ENCODE measurements at places on chromosomes 5 and 9.

DNA sequence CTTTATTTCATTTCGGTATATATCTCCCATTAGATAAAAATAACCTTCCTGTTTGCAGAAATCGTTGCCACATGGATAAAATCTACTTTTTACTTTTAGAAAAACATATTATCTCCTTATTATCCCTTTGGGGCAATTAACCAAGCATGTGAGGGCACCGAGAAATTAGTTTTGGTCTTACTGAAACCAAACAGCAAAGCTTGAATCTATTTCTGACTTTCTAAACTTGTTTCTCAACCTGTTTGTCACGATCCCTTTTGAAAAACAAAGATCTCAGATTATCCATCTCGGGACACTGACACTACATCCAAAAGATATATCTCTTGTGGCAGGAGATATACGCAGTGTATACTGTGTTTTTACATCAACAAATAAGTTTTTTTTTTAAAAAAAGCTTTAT, 2.3 kb downstream of the TUT7 start:
- no peak for DNase-seq

GRCh38 chr5:118806571-118806970, 181.8 kb downstream of the DTWD2 start:
- no peak for DNase-seq

DNA sequence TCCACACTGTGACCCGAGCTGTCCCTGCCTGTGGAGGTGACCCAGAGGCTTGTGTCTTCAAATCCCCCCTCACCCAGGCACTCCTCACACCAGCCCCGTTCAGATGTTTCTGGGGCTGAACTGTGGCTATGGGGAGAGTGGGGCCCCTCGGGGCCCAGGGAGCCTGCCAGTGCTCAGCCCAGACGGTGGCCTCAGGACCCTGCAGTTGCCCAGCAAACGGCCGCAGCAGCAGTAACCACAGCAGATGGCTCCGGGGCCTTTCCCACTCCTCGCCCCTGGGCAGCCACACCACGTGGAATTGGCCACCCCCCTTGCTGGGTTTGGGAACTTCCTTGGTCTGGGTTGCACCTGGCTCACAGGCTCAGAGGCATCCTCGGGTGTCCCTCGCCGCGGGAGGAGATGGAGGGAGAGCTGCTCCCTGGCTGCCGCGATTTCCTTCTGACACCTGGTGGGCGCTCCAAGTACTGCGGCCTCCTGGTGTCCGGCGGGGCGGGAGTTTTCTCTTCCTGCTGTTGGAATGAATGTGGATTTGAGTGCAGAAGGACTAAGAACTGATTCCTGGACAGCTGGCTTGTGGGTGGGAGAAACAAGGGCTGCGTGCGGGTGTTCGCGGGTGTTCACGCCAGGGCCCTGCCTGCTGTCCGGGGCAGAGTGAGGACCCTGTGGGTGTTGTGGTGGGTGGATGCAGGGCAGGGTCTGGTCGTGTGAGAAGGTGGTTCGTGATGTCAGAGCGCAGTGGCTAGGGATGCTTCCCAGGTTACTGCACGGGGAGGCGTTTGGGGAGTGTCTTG, 97.5 kb downstream of the COL5A1 start:
- DNase-seq, result peak; percentile 79

- no peak for DNase-seq
Observed at GRCh38 chr5:32500181-32500580, 55.6 kb upstream of the ZFR start.

GRCh38 chr9:110777196-110777875, 108.7 kb downstream of the MUSK start:
- no peak for DNase-seq

GRCh38 chr9:95086564-95086955, 230.9 kb downstream of the FANCC start:
- no peak for DNase-seq

DNA sequence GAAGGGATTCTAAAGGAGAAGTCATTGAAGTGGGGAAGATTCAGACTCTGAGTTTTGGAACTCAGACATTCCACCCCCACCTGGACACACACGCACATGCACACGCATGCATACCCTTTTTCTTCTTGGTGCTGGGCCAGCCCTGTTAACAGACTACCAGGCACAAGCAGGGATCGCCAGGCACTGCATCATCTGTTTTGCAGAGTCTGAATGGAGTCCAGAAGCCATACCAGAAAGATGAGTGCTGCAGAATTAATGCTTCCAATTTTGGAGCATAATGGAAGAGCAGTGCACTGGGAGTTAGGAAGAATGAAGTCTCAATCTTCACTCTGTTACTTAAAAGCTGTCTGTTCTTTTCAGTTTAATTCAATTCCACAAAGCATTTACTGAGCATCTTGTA, 95.5 kb downstream of the PDE8B start:
- DNase-seq, result no peak

DNA sequence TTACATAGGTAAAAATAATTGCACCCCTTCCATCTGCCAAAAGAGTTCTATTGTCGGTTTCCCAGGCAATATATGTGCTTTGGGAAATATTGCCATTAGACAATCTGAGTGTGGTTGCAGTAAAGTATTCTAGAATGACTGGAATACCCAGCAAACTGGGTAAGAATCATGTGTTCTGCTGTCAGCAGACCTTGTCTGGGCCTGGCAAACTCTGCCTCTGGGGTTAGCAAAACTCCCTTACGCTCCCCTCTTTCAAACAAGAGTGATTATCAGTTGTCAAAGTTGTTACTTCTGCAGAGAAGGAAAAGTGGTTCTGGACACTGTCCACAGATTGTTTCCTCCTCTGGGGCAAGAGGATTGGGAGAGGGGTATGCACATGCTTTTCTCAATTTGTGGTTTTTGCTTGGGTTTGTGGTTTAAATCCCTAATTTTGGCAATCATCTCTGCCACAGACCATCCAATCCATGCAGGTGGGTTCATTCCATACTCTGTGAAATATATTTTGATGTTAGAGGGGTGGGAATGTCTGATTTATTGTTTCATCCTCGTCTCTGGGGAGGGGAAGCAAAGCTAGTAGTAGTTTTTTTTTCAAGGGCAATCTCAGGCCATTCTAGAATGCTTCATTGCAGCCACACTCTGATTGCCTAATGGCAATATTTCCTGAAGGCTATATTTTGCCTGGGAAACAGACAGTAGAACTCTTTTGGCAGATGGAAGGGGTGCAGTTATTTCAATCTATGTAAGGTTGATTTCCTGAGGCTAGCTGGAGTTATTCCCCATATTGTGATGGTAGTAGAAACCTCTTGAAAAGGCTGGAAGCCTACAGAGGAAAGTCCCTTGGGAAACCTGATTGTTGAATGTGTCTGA, 24.0 kb upstream of the TNFSF15 start:
- DNase-seq, result no peak

GRCh38 chr5:58153255-58153654, 306.6 kb downstream of the PLK2 start:
- DNase-seq, result no peak

GRCh38 chr5:73160239-73160671, 12.7 kb upstream of the TMEM174 start:
- DNase-seq, result no peak

DNA sequence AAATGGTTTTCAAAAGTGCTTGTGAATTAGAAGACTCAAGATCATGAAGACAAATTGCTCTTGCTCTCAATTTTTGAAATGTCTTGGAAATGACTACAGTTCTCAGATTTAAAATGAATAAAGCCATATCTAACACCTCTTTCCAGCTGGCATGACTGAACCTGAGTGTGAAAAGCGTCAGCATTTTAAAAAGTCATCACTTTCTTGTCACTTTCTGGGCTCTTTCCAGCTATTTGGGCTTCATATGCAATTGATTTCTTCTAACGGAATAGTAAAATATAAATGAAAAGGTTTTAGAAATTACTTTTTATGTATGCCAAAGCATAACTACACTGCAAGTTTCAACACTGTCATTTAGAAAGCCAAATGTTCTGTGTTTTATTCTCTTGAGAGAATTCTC, 2.3 kb downstream of the GPR21 start:
- DNase-seq, result no peak

GRCh38 chr5:66779528-66779927, 183.3 kb downstream of the MAST4 start:
- DNase-seq, result no peak

DNA sequence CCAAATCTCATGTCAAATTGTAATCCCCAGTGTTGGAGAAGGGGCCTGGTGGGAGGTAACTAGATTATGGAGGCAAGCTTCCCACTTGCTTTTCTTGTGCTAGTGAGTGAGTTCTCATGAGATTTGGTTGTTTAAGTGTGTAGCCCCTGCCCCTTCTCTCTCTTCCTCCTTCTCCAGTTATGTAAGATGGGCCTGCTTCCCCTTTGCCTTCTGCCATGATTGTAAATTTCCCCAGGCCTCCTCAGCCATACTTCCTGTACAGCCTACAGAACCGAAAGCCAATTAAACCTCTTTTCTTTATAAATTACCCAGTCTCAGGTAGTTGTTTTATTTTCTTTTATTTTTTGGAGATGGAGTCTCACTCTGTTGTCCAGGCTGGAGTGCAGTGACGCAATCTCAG, 18.2 kb upstream of the TXNDC8 start:
- no peak for DNase-seq

GRCh38 chr5:114055318-114056184, 306.3 kb upstream of the KCNN2 start:
- DNase-seq, result no peak

GRCh38 chr5:110884005-110884404, 145.2 kb downstream of the SLC25A46 start:
- DNase-seq, result no peak

GRCh38 chr5:96070622-96071225, 109.1 kb upstream of the ELL2 start:
- no peak for DNase-seq

DNA sequence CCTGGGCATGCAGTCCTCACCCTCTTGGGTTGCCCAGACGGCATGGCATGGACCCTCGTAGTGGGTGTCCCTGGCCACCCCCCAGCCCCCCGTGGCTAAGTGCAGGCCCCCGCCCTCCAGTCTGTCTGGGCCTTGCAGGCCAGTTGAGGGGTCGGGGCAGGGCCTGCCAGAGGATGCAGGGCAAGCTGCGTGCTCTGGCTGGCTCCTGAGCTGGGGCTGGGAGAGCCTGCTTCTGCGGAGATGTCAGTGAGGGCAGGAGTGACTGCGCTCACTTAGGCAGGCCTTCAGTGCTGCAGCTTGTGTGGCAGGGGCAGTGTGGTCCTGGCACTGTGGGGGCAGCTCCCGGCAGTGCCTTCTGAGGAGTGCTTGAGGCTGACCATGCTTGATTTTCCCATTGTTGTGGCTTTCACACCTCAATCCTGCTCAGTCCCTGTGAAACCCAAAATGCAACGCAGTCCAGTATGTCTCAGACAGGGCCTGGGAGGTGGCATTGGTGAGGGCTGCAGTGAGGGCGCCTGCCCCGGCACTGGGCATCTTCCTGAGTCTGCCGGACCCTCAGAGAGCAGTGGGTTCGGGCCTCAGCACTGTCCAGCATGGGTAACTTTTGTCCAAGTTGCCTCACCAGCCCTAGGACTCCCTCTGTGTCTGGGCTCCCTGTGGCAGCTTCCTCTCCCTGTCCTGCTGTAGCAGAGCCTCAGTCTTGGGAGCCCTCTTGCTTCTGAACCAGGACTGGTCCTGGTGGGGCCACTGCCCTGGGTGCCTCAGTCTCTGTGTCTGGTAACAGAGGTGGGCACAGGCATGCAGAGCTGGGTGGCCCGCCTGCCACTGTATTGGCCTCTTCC, 93.0 kb downstream of the PHF2 start:
- DNase-seq, result no peak

DNA sequence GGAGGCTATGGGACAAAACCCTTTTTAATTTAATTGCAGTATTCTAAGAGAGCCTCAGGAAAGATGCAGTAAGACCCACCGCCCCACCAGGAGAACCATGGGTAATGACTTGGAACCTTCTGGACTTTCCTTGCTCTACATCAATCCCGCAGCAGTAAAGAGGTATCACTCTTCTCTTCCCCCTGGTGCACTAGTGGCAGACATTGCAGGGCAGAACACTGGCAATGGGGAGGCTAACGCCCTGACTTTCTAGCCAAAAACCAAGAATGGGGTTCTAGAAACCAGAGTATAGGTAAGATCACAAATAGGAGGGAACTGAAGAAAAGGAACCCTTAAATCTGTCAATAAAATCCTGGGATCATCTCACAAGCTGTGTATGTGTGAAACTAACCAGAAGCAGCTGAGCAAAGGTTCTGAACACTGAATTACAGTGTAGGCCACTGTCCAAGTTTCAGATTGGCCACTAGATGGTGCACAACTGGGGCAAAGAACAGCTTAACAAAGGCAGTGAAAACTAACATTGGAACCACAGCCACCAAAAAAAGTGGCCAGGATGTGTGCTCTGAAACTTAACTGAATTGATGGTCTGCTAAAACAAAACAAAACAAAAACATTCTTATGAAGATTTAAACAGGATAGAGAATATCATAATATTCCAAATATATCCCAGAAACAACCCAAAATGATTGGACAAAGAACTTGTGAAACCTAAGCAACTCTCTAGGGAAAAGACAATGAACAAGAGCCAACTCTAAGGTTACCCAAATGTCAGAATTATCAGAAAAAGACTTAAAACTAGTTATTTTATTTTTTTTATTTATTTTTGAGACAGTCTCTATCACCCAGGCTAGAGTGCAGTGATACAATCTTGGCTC, 6.6 kb upstream of the FAM151B start:
- DNase-seq, result peak; percentile 66

GRCh38 chr9:82972446-82972845, 90.5 kb downstream of the RASEF start:
- DNase-seq, result no peak

- no peak for DNase-seq
Observed at GRCh38 chr9:77747163-77747562, 99.0 kb upstream of the GNA14 start.

GRCh38 chr9:117662651-117663050, 41.6 kb upstream of the TLR4 start:
- peak; percentile 32 for DNase-seq

- DNase-seq, result no peak
Observed at GRCh38 chr5:56386046-56386445, 152.9 kb upstream of the ANKRD55 start.

DNA sequence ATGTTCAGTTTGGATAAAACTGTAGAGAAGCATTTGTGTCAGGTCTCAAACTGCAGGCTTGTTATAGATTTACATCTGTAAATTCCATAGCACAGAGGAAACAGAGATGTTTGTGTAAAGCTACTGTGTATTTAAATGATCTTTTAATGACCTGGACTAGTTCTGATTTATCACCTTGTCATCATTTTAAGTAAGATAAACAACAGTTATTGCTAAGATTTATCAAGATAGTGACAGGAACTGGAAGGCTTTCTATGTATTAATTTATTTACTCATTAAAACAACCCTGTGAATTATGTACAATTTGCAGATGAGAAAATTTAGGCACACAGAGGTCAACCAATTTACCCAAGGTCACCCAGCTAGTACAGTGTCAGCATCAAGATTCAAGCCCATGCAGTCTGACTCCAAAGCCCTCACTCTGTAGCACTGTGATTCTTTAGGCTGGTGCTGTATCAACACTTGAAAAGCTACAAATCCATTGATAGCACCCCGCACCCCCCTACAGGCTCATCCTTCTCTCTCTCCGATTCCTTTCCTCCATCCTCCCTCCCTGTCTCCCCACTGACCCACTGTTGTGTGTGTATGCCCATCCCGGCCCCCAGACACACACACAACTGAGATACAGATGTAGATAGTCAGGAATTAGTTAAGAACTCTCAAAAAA, 184.5 kb downstream of the FBN2 start:
- no peak for DNase-seq

GRCh38 chr9:79695531-79696175, 123.9 kb downstream of the TLE4 start:
- DNase-seq, result no peak

- DNase-seq, result no peak
Observed at GRCh38 chr9:3386753-3387152, 139.0 kb downstream of the RFX3 start.

- no peak for DNase-seq
Observed at GRCh38 chr9:120944434-120944843, 17.8 kb upstream of the TRAF1 start.
